NCI-H187 (cell line): ENCODE measurements at places on chromosomes 12 and 14.

- DNase-seq: no peak
These were observed 4.5 kb downstream of the FMNL3 start for GRCh38 chr12:49702676-49703215.

GRCh38 chr12:129827102-129827865 is 76.5 kb downstream of the TMEM132D start:
- no peak for DNase-seq

DNA sequence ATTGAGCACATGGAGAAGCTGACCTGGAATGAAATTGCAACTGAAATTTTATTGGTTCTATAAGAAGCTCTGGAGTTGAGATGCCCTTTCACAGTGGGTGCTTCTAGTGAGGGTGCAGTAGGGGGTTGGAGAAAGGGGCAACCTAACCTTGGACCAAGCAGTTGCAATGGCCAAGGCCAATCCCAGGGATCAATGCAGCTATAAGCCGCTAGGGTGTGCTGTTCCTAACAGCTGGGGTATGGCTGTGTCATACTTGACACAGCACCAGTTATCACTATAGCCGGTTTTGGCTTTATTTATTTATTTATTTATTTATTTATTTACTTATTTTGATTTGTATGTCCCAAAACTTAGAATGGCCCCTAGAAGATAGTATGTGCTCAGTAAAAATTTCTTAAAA is 505.9 kb downstream of the FLRT2 start:
- no peak for DNase-seq

DNA sequence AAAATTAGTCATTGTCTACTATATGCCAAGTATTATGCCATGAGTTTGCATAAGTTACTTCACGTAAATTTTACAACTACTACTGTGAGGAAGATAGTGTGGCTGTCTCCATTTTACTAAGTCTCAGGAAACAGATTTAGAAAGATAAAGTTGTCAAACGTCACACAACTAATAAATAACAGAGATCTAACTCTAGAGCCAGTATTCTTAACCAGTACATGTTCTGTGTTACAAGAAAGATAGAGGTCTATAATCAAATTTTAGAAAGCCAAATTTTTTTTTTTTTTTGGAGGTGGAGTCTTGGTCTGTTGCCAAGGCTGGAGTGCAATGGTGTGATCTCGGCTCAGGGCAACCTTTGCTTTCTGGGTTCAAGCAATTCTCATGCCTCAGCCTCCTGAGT is 14.2 kb downstream of the CLEC4C start:
- DNase-seq: no peak

DNA sequence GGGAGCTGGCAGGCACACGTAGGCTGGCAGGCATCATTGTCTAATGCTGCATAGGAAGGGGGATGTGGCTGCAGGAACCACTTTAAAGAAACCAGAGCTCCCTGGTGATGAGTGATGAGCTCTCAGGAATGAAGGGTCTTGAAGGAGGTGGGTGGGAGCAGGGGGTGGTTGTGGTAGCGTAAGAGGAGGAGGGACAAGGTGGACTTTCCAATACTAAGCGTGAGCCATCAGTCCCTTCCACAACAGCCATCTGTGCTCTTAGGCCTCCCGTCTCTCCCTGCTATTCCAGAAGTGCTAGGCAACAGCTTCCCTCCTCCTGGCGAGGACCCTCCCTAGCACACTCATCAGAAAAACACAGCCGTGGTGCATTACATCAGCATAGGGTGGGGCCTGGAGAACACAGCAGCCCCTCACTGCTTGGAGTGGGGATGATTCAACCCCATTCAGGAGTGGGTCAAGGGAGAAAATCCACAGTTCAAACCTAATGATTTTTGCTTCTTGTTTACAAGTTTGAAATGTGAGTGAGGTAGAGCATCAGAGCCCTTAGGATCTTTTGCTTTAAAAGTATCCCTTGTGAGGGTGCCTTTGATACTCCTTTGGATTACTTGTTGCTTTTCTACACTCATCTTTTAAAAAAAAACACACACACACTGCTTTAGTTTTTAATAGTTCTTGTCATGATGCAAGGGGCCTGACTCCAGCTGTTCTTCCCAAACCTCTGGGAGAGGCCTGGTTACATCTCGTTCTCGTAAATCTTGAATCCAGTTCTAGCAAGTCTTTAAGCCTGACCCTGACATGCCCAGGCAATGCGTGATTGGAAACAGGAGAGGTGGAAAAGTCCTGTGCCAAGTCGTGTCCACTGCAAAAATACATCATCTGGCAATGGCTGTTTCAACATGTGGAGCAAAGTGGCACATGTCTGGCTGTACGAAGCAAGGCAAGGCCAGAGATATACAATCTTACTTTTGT is 356.4 kb upstream of the DDHD1 start:
- peak; percentile 28 for DNase-seq

DNA sequence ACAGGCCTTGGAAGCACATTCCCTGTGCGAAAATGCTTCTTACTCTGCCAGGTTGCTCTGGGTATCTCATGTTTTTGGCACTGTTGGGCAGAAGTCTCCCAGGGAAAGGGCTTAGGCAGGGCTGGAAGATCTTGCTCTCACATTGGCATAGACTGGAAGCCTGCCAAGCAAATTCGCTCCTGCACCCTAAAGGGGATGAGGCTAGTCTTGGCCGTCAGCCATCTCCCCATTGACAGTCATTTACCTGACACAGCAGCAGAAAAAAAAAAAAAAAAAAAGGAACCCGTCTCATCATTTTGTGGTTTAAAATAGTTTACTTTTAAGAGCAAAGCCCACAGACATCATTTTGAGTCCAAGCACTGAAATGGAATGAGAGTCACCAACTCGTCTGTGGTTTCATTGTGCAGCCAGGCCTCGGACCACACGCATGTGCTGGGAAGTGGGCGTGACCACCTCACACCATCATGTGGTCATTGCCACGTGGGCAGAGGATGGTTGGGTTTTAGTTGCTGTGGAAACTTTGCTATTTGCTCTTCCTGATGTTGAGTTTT is 84.8 kb downstream of the NRXN3 start:
- peak; percentile 92 for DNase-seq

DNA sequence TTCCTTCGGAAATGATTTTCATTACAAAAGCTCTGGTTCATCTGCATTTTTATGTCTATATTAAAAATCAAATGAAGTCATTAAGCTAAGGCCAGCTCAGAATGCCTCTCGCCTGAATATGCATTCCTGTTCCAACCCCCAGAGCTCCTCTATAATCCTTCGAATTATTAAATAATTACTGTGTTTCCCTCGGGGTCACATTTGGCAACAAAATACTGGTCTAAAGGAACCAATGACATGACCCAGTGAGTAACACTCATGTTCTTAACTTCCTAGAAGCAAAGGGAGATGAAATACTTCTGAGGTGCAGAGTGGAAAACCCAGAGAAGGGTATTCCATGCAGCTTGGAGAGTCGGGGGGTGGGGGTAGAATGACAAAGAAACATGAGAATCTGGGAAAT is 68.3 kb downstream of the FOXN3 start:
- DNase-seq: no peak

GRCh38 chr14:91375720-91376452 is 41.7 kb downstream of the CCDC88C start:
- DNase-seq: no peak

DNA sequence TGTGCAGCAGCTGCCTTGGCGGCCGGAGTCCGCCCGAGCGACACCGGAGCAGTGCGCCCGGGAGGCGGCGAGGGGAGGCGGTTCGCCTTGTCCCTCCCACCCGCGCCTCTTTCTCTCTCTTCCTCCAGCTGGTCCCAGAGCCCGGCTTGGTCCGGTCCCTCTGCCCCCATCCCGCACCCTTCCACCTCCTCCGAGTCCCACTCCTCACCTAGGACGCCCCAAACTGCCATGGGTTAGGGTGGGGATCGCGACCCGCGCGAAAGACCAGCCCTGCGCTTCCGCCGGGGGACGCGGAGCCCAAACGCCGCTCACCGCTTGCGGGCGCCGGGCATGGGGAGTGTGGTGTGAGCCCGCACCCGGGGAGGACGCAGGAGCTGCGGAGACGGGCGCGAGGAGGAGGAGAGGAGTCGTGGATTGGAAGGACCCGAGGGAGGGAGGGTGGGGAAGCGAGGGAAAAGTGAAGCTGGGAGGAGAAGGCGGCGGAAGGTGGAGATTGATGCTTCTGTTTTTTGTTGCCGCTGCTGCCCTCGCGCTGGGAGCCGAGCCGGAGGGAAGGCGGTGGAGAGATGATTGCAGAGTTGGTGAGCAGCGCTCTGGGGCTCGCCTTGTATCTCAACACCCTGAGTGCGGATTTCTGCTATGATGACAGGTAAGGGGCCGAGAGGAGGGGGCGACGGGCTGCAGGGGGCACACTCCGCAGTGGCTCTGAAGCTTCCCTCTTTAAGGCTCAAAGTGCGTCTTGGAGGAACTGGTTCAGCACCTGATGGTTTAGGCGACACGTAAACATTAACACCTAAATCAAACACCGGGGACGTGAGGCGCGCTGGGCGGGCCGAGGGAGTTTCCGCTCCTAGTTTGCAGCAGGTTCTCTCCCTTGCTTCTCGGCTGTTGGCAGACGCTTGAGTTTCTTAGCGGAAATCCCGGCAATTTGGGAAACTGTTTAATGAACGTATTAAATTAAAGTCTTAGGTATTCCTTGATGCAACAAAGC is 610 bp downstream of the TMTC2 start:
- DNase-seq: peak; percentile 87

DNA sequence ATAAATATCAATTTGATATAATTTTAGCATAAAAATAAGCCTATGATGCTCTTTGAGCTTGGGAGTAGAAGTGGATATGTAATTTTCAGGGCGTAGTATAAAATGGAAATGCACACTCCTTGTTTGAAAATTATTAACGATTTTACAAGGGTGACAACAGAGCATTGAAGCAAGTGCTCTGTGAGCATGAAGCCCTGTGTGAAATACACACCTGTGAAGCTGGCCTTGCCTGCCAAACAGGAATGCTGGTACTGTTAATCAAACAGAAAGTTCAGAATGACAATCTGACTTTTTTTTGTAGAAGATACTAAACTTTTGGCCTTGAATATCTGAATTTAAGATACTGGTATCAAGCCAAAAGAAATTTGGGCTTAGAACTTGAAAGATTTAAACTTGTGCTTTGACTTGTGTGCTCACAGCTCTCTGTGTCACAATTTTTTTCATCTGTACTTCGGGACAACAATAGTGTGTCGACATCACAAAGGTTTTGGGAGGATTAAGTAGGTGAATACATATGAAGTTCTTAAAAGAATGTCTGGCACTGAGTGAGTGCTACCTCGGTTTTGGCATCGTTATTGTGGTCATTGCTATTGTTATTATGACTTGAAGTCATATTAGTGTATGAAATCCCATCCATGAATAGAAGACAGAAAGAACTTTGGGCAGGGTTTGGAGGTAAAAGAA is 47.3 kb downstream of the LRRK2 start:
- no peak for DNase-seq

DNA sequence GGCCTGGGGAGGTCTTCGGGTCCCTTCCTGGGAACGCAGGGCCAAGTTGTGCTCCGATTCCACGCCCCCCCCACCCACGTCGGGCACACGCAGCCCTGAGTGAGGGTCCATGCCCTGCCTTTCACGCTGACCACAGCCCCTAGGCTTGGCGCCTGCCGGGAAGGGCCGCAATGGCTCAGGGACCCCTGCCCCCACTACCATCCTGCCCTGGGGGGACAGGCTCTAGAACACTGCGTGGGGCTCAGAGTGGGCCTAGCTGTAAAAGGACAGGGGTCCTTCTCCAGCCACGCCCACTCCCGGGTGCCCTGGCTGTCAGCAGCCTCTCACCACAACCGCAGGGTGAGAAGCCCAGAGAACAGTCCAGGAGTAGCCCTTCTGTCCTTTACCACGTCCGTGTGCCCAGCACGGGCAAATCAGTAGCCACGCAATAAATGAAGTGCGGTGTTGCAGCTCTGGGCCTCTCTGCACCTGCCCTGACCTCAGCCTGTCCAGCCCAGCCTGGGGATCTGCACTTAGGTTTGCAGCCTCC is 9.4 kb upstream of the GPR68 start:
- no peak for DNase-seq

DNA sequence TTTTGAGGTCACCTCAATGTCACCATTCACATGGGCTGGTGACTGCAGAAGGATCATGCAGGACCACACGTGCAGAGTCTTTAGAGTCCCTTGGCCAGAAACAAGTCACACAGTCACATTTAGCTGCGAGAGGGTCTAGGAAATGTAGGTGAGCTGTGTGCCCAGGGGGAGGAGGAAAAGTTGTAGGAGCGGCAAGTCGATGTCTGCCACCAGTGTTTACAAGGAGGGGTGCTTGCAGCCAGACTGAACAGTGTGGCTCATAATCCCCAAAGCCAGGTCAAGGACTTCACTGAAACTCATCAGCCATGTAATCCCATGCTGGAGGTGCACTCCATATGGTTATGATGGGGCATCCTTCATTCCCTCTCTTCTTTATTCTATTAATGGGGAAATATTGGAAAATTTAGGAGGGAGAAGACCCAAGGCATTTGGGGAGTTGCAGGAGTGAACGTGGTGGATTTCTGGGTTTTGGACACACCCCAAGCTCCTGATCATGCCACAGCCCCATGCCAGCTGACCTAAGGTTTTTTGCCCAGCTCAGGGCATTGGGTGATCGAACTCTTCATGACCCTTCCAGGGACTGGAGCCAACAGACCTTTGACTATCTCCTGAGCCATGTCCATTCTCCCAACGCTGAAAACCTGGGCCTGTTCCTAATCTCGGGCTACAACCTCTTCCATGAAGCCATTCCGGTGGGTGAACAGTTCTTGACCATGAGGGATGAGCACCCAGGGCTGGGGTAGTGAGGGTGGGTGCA is 7.2 kb downstream of the DAO start:
- no peak for DNase-seq

DNA sequence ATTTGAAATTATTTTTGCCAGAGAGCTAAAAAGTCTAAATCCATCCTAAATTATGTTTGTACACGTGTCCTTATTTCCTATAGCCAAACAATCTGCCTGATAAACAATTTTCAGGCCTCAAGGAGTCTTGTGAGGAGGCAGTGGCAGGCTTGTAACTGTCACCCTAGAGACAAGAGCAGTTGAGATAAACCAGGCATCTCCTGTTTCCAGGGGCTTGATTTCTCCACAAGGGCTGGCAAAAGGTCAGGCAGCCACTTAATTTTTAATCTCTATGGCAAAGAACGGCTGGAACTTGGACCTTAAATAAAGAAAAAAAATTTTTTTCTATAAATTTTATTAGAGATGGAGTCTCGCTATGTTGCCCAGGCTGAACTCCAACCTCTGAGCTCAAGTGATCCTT is 15.5 kb downstream of the PKP2 start:
- no peak for DNase-seq

DNA sequence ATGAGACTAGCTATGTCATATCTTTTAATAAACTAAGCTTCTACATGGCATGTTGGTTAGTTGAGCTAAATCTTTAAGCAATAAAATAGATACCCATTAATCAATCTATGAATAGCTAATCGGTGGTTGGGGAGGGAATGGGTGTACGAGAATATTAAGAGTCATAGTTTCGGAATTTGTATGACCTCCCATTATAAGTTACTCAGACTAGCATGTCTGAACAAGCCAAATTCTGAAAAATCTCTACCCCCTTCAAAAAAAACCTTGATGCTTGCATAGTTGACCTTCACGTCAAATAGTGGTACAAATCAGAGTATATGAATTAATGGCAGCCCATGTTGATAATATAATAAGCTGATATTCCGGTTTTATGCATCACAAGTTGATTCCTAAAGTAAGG is 60.0 kb downstream of the PLEKHG7 start:
- DNase-seq: no peak
